ENCODE measurements at places on chromosomes 4 and X.

DNA sequence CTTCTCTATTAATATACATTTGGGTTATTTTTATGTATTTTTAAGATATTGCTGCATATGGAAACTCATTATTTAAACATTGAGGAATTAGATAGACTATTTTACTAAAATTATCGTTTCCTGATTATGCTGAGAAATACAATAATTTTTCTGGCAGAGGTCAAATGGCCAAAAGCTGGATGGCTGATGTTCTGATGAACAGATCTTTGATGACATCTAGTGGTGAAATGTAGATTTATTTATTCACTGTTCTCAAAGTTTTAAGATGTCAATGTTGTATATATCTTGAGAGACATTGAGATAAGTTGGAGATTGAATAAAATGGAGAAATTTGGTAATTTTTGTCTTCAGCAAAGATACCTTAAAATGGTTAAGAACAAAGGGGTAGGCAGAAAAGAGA is 96.2 kb downstream of the UGT8 start:
- DNase-seq, result no peak

DNA sequence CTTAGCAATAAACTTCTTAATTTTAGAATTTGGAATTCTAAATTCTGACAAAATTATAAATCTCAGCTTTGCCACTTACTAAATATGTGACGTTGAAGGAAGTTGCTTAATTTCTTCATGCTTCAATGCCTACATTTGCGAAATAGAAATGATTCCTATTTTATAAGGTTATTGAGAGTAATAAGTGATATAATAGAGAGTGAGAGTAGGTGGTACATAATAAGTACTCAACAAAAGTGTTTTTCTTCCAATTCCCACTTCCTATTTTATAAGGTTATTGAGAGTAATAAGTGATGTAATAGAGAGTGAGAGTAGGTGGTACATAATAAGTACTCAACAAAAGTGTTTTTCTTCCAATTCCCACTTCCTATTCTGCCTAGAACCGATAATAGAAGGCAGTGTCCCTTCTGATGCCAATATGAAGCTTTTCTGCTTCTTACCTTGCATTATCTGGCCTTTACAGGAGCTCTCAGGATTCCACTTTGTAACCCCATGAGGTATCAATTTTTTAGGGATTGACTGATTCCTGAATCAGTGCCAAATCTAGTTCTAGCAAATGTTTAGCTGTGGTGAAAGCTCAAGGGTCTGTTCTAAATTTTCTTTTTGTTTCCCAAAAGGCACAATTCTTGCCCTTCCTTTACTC is 31.4 kb downstream of the VSIG4 start:
- no peak for DNase-seq

- no peak for DNase-seq
Observed at GRCh38 chr4:110681381-110681780, 58.5 kb upstream of the PITX2 start.

GRCh38 chr4:41505161-41505661 is 32.7 kb upstream of the LIMCH1 start:
- no peak for DNase-seq
